ENCODE measurements at places on chromosomes 7 and 10.

GRCh38 chr7:38154278-38154677 lies 23.8 kb upstream of the STARD3NL start:
- DNase-seq: no peak

- no peak for DNase-seq
Observed at GRCh38 chr7:21620054-21620453, 77.2 kb downstream of the DNAH11 start.

GRCh38 chr10:124949543-124949942 lies 7.6 kb downstream of the ZRANB1 start:
- no peak for DNase-seq

- no peak for DNase-seq
Observed at GRCh38 chr10:77531441-77532001, 106.1 kb downstream of the KCNMA1 start.

DNA sequence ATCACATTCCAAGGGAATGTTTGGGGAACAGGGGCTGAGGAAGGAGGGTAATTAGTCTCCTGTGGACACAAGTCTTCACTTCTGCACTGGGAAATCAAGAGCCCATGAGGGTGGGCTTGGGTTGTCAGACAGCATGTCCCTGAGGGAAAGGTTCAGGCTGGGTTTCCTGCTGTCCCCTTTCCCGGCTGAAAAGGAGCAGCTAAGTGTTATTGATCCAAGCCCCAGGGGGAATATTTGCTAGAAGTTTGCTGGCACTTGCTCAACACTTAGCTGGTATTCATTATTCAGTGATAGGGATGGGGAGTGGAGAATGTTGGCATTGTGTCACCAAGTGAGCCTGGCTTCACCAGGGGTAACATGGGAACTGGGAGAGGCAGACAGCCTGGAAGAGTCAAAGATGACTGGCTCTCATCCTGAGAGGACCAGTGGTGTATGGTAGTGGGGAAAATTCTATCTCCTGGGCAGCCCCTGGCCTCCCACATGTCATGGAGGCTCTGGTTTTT lies 344.4 kb upstream of the PODXL start:
- DNase-seq: no peak

DNA sequence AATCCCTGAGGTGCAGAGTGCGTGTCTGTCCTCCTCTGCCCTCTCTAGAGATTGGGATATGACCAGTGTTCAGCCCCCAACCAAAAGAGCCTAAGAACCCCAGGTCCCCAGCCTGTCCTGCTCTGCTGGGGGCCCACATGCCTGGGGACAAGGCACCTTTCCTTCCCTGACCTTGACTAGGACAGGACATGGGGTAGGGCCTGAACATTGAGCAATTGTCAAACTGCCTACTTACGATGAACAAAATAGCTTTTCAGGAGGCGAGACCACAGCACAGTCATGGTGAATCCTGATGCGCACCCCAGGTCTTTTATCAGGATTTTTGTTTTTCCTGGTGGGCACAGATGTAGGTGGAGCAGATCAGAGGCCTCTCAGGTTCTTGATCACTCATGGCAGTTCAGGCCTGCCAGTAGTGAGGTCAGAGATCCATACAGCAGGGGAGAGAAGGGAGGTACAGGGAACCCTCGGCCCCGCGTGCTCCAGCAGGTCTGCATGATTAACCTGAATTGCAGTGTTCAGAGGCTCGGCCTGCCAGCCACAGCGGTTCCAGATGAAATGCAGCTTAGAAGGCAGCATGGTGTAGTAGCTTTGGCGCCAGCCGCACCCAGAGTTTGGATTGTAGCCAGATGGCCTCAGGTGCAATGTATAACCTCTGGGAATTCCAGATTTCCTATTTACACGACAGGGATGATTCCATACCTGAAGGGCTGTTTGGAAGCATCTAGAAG lies 191.3 kb downstream of the CUX1 start:
- DNase-seq: no peak

- DNase-seq: no peak
Observed at GRCh38 chr10:110221044-110221720, 13.8 kb downstream of the MXI1 start.

- DNase-seq: no peak
Observed at GRCh38 chr10:30435073-30435422, 1.1 kb downstream of the MAP3K8 start.

DNA sequence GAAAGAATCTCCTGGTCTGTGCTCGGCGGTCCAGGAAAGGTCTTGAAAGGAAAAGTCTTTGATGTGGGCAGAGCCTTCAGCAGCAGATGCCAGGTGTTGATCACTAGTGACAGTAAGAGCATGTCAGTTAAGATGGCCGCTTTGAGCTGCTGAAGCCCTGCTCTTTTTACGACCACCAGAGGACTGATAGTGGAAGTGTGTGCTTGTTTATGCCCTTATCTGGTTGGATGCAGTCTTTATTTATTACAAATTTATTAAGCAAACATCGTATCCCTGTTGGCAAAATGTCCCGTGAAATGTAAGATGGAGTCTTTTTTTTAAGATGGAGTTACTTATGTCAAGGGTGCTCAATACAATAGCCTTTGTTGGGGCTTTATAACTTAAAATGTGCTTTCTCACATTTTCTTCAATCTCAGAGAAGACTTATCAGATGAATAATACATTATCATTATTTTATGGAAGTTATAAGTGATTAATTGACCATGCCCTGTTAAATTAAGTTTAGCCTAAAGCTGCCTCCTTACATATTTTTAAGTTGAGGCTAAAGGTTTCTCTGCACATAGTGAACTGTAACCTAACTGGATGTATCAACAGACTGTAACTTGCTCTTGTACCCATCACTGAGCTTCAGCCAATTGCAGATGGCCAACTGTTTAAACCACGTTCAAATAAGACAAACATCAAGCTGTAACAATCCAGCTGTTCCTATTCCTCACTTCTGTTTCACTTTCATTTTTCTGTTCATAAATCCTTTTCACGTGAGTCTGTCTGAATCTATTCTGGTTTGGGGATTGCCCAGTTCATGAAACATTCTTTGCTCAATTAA lies 97.4 kb upstream of the PIK3CG start:
- no peak for DNase-seq

GRCh38 chr7:43164757-43165156 lies 52.3 kb downstream of the HECW1 start:
- no peak for DNase-seq

DNA sequence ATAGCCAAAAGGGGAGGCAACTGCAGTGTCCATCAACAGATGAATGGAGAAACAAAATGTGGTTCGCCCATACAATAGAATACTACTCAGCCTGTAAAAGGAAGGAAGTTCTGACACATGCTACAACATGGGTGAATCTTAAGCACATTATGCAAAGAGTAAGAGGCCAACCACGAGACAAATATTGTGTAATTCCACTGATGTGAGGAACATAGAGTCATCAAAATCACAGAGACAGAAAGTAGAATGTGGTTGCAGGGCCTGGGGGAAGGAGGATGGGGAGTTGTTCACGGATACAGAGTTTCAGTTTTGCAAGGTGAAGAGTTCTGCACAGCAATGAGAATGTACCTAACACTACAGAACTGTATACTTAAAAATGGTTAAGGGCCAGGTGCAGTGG lies 13.7 kb upstream of the C10orf71 start:
- no peak for DNase-seq

- DNase-seq: no peak
Observed at GRCh38 chr7:125924037-125924436, 994.4 kb upstream of the POT1 start.

GRCh38 chr7:120837599-120837998 lies 20.3 kb downstream of the TSPAN12 start:
- DNase-seq: no peak

GRCh38 chr10:25831080-25831479 lies 102.9 kb upstream of the MYO3A start:
- DNase-seq: no peak

DNA sequence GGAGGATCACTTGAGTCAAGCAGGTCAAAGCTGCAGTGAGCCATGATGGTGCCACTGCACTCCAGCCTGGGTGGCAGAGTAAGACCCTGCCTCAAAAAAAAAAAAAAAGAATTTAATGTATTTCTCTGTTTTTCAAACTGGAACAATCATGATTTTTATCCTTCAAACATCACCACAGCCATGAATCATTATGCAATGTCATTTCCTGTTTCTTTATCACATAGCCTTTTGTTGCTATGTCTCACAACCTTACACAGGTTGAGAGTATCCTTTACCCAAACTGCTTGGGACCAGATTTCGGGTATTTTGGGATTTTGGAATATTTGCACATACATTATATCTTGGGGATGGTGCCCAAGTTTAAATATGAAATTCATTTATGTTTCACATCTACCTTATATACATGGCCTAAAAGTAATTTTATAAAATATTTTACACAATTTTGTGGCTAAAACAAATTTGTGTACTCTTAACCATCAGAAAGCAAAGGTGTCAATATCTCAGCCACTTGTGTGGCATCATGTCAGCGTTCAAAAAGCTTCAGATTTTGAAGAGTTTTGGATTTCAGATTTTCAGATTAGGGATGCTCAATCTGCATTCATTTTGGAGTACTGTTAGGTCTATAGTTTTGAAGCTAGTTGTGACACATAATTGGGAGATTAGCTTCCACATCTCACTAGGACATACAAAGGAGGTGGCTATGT lies 8.2 kb downstream of the NT5C3A start:
- DNase-seq: no peak

DNA sequence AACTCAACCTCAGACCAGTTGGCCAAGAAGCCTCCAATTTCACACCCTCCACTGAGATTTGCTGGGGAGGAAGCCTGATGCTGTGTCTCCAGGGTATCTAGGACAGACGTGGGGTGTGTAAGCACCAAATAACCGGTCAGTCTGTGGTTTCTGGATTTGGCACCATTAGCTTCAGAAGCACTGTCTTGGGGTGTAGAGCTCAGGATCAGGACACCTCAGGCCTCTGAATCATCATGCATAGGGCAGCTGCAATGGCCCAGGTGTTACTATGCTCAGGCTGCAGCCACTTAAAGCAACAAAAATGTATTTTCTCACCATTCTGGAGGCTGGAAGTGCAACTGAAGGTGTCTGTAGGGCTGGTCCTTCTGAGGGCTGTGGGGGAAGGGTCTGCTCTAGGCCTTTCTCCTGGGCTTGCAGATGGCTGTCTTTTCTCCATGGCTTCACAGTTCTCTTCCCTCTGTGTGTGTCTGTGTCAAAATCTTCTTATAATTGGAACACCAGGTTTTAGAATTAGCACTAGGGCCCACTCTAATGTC lies 73.4 kb upstream of the SEPHS1 start:
- no peak for DNase-seq

DNA sequence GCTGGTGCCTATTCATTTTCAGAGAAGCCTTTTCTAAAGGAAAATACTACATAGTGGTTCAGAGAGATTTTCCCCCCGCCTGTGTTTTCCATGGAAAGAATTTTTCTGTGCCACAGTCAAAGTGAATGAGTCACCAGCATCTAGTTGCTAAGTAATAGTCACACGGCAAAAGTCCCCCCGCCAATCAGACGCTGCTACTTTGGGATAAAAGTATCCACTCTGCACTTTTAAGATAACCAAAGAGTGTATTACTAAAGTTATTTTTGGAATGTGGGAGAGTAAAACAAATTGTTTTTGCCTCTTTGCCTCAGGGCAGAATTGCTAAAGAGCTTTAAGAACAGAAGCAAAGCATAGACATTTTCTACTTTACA lies 23.5 kb downstream of the ABLIM1 start:
- DNase-seq: no peak

- no peak for DNase-seq
Observed at GRCh38 chr7:70704831-70705346, 427.1 kb upstream of the GALNT17 start.
